ENCODE measurements at places on chromosomes 7 and 10. TPM values are rescaled to one million over a fixed set of nuclear protein-coding genes. Genes with fewer than 3 reads are reported as not detected.

DNA sequence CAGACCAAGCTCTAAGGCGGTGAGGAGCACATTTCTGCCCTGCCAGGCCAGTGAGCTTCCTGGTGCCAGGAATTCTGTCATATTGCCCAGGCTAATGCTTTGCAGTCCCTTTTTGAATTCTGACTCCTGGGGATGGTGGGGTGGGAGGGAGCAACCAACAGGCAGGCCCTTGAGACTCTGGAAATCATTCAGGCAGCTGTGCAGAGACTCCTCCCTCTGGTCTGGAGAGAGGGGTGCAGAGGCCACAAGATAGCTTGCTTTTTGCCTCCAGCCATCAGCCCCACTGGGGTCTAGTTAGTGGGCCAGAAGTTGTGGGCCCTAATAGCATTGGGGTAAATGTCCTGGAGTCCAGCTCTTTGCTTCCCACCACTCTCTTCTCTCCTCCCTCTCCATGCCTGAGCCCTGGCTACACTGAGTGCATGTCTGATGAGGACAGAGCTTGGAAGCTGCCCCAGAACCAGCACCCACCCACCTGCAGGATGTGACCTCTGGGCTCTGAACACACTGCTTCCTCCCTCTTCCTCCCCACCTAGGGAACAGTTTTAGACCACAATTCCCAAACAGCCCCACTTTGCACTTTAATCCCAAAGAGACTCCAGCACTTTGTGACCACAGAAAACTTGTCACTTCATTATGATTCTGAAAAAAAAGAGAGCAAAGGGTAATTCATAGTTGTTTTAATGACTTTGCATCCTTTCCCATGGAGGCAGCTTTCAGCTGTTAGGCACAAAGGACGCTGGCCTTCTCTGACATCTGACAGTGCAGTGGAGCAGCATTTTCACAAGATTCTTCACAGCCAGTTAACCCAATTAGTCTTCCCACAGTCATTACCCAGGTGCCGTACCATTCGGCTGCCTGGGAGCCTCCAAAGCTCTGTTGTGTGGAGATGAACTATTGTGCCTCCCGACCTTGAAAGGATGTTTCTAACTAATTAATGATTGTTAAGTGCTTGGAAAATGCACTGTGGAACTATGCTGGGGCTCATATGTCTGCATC lies 262.5 kb downstream of the TRIL start:
- DNase-seq, result no peak

DNA sequence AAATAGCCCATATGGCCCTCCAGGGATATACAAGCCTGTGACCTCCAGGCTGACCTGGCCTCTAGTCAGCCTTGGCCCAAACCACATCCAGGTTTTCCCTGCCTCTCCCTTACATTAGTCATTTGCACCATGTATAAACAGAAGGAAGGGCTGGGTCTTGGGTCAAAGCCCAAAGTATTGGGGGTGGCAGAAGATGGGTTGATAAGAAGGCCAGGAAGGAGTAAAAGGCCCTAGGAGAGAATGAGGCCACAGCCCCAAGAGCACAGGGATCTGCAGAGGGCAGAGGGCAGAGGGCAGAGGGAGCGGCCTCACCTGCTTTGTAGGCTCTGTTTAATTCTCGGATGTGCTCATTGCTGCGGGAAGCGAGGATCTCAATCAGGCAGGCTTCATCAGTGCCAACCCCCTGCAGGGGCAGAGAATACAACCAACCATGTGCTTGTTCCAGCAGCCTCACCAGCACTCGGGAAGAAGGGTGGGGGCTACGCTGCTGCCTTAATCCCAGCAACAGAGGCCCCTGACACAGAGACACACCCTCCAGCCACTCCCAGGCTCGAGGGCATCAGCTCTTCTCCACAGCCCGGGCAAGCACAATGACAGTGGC lies 31.3 kb downstream of the PLAC9 start:
- DNase-seq, result no peak

GRCh38 chr7:51325261-51325676 lies 8.7 kb upstream of the COBL start:
- no peak for DNase-seq

DNA sequence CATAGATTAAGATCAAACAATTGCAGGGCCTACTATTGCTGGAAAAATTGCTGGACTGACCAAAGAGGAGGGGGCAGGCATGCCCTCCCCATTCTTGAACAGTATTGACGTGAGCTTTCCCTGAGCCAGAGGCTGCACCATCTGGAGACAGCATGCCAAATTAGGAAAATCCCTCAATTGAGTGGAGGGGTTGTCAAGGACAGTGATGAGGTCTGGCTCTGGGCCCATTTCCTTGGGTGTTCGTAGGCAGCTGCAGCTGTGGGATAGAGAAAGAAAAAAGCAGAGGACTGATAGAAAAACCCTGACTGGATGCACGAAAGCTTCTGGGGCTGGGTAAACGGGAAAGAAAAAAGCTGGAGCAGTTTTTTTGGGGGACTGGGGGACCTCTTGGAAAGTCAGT lies 22.8 kb upstream of the ORC5 start:
- no peak for DNase-seq

The PDIA4 gene
- total RNA-seq, result 108 TPM
